ENCODE measurements at places on chromosomes 1 and 21. TPM values are rescaled to one million over a fixed set of nuclear protein-coding genes. Genes with fewer than 3 reads are reported as not detected.

NECTIN4 gene
- 0.11 TPM for total RNA-seq

POU3F1 gene
- not detected for total RNA-seq

SORT1 gene
- 5.8 TPM for total RNA-seq

ADGRL4 gene
- total RNA-seq = 3.7 TPM

CD244 gene
- not detected for total RNA-seq

FLG gene
- not detected for total RNA-seq

GPR3 gene
- 0.37 TPM for total RNA-seq

OR2T10 gene
- not detected for total RNA-seq

DUSP23 gene
- 15.2 TPM for total RNA-seq

BRINP3 gene
- not detected for total RNA-seq

PCP4L1 gene
- total RNA-seq = not detected

FMOD gene
- total RNA-seq = 0.33 TPM

CR1L gene
- total RNA-seq = not detected

RNU1-3 gene
- under 0.01 TPM for total RNA-seq

KRTAP13-2 gene
- not detected for total RNA-seq

SHISA4 gene
- total RNA-seq = 6.9 TPM

CLDN19 gene
- not detected for total RNA-seq

CNR2 gene
- not detected for total RNA-seq

DUSP10 gene
- total RNA-seq = 45.2 TPM

ANKRD35 gene
- 2.5 TPM for total RNA-seq

HMCN1 gene
- 30.5 TPM for total RNA-seq

TAL1 gene
- total RNA-seq = not detected

GSTM5 gene
- total RNA-seq = 1.00 TPM

HSD11B1 gene
- total RNA-seq = 10.6 TPM

NGF gene
- total RNA-seq = 7.9 TPM

LIN9 gene
- total RNA-seq = 4.1 TPM

LCE2C gene
- total RNA-seq = not detected

SH2D2A gene
- total RNA-seq = 0.25 TPM

ST6GALNAC3 gene
- total RNA-seq = 0.44 TPM

SSU72 gene
- 67.6 TPM for total RNA-seq

S100A5 gene
- 0.66 TPM for total RNA-seq

SHISAL2A gene
- total RNA-seq = not detected

RNU1-1 gene
- total RNA-seq = under 0.01 TPM

SASS6 gene
- 2.1 TPM for total RNA-seq

MMP23B gene
- total RNA-seq = 4.7 TPM

OR2L13 gene
- not detected for total RNA-seq

KRTAP21-2 gene
- not detected for total RNA-seq

GBP5 gene
- not detected for total RNA-seq

SPATA17 gene
- 0.50 TPM for total RNA-seq

HAPLN2 gene
- total RNA-seq = not detected

TEX38 gene
- not detected for total RNA-seq

LHX8 gene
- not detected for total RNA-seq

CD53 gene
- total RNA-seq = not detected

ACTL8 gene
- total RNA-seq = 0.12 TPM

GBP6 gene
- 0.11 TPM for total RNA-seq

Measured in uterine smooth muscle cell (primary cell).